ACHN (cell line): ENCODE measurements at places on chromosomes 2 and 18.
A peak's percentile ranks its signal among the peaks of the same experiment; 100 is the strongest.

GRCh38 chr2:68878071-68878711 lies 7.0 kb upstream of the BMP10 start:
- no peak for DNase-seq

GRCh38 chr2:65818873-65819451 lies 386.6 kb upstream of the SPRED2 start:
- no peak for DNase-seq

DNA sequence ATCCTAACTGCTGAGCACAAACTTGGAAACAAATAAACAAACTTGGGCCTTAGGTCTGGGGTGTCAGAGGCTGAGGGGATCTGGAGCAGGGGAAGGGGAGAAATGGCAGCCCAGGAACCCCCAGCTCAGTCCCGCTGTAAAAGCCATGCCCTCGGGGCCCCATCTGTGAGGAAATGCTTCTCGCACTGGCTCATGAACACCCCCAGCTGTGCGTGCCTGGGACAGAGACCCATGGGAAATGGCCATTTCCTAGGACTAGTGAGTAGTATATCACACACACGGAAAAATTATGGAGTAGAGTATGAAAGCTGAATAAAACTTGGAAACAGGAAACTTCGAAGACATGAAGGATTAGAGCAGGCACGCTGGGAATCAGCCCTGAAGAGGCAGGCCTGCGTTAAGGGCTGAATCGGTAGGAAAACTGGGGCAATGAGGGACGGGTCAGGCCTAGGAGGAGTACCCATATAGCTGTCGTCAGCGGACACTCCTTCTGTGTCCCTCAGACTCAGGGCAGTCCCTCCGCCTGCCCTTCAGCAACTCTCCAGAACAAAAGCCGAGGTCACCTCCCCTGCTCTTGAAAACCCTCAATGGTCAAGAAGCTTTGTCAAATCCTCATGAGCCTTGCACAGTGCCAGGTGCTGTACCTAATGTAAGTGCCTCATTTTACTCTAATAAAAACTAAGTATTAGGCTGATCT lies 120.8 kb upstream of the ODC1 start:
- no peak for DNase-seq

GRCh38 chr2:126901459-126901858 lies 2.8 kb downstream of the TEX51 start:
- no peak for DNase-seq

GRCh38 chr2:134555411-134555810 lies 163.4 kb downstream of the TMEM163 start:
- DNase-seq: no peak

DNA sequence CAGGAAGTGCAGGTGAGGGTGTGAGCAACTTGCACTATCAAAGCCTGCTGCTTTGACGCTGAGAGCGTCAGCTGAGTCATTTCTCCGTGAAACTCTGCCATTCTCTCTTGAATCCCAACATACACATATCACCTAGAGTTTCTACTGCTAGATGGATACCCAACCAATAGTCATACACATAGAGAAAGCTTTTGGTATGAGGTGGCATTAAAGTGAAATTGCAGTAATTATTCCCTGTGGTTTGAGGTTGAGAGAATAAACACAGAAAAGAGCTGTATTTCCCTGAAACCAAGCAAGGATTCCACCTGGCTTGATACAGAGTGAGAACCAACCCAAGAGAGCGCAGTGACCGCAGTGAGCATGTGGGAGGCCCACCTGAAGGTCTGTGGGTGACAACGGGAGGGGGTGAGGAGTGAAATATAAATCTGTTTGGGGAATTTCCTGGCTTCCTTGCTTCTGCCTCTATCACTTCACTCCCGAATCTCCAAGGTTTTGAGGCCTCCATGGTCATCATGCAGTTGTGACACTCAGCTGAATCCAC lies 28.8 kb upstream of the TMEM18 start:
- no peak for DNase-seq

DNA sequence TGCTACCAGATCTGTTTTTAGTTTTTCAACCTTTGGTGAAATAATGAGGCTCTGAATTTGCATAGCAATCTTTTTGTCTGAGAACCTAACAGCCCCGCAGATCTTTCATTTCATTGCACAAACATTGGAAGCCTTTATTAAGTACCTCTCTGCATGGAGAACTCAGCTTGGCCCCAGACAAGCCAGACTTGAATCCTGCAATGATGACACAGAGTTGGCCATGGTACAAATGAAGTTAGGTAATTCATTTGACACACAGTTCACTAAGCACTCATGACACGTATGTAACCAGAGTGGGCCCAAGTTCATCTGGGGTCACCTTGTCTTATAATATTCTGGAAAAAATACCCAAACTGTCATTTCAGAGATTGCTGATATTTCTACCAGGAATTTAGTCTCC lies 439.1 kb upstream of the ID2 start:
- DNase-seq: no peak

GRCh38 chr2:96512341-96512740 lies 7.2 kb upstream of the NEURL3 start:
- no peak for DNase-seq

DNA sequence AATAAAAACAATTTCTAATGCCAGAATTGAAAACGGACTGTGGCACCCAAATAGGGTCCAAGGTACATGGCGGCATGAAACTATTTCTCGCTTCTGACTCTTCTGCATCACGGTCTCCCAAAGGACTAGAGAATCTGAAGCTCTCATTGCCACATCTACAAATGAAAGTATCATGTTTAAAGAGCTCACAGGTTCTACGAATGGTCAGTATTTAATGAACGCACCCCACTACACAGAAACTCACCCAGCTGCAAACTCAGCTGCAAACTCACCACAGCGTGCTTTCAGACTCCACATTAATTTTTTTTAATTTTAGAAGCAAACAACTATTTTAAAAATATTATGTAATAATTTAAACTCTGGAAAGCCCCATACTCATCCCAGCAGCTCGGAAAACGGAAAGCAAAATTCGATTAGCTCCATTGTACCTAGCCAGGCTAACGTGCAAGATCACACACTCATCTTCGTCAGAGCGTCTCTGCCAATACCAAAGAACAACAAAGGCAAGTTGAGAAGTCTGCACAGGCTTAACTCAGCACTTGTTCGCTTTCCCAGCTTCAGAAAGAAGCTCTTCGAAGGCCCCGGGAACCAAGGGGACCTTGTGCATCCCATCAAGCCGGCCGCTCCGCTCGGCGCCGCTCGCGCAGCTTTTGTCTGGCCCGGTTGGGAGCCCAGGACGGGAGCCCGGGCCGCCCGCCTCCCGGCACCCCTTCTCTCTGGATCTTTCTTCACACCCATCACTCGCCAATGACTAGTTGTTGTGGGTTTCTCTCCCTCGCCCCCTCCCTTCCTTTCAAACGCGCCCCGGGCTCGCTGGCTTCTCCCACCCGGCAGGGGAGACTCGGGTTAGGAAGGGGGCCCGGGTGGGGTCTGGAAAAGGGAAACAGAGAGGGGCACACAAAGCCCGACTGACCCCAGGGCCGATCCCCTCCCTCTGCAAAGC lies 785 bp downstream of the CLASP1 start:
- DNase-seq: peak; percentile 57

DNA sequence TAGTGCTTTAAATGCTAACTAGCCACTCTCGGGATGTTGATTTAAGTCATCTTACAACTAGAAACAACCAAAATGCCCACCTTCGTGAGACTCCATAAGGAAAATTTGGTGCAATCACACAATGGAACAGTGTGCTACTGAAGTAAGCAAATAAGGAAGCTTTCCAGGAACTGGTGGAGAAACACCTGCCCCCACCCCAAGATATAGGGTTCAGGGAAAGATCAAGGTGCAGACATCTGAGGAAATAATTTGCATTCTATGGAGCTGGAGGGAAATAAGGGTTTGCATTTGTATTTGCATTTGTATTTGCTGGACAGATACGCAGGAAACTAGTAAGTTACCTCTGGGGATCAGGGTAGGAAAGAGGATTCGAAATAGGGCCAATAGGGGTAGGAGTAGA lies 90.9 kb downstream of the ACAA2 start:
- DNase-seq: no peak

- DNase-seq: no peak
Measured at GRCh38 chr2:169975221-169975620, 148.0 kb downstream of the UBR3 start.

- no peak for DNase-seq
Measured at GRCh38 chr2:32711219-32711618, 83.4 kb downstream of the TTC27 start.
